ENCODE measurements at places on chromosomes 2 and 18. TPM values are rescaled to one million over a fixed set of nuclear protein-coding genes. Genes with fewer than 3 reads are reported as not detected.

The OSBPL6 gene
- polyA plus RNA-seq: 4.5 TPM

- DNase-seq: no peak
These were observed 41.3 kb downstream of the RHOB start for GRCh38 chr2:20488201-20488641.

DNA sequence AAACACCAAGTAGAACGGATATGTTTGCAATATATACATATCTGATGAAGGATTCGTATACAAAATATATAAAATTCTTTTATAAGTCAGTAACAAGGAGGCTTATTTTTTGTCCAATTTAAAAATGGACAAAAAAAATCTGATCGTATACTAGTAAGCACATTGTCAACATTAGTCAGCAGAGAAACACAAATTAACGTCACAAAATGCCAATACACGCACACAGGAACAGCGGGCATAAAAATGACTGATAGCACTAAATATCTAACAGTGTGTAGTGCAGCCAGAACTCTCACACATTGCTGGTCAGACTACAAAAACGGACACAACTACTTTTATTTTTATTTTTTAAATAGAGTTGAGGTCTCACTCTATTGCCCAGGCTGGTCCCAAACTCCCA is 69.5 kb downstream of the LAMA1 start:
- DNase-seq: no peak

DNA sequence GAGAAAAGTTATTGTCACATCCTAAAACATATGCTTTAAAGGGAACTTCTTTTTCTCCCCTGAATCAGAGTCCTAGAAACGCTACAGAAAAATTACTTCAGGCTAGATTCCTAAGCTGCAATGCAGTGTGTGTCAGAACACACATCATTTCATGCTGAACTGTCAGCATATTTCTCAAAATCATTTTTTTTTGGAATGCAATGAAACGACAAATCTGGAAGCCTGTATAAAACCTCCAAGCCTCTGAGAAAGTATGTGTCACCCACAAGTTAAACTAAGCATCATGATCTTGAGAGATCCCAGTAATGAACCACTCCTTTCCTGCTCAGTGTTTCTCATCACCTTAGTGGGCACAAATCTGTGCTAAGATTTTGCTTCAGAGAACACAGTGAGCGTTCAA is 276.2 kb downstream of the ZNF521 start:
- peak; percentile 8 for DNase-seq

The DSEL gene
- 40.0 TPM for polyA plus RNA-seq

GRCh38 chr2:98503481-98504105 is 58.9 kb downstream of the INPP4A start:
- no peak for DNase-seq

The LYG2 gene
- not detected for polyA plus RNA-seq

The PPP4R1 gene
- 101 TPM for polyA plus RNA-seq

The UGT1A10 gene
- polyA plus RNA-seq: not detected

The DSG3 gene
- polyA plus RNA-seq: not detected

The CYP27C1 gene
- polyA plus RNA-seq: not detected

The LHCGR gene
- polyA plus RNA-seq: 3.4 TPM

GRCh38 chr2:174844295-174844708 is 80.0 kb upstream of the CHRNA1 start:
- DNase-seq: no peak

DNA sequence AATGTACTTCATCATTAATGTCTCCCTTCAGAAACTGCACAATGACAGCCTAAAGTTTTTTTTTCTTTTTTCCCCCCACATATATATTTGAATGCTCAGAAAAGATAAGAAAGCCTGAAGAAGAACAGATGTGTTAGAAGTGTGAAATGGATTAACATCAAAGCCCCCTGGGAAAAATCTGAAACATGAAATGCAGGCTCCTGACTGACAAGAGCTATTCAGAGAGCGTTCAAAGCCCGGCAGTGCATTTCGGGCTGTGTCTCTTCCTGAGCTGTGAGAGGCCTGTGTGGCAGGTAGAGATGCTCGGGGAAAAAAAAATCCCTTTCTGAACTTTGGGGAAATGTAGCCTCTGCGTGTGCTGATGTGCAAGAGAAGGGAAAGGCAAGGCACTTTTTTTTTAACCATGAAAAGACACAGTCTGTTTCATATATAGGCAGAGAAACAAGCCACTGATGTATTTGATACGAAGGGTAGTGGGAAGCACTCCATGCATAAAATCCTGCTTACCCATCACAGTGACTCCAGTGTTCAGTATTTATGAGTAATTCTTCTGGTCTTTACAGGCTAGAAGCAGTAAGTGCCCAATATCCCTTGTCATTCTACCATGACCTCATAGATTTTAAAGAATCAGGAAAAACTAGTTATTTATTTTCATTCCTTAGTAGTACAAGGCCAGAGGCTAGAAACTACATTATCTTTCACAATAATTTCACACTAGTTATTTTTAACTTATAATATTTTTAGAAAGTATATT is 1574.2 kb upstream of the PIK3C3 start:
- DNase-seq: no peak

DNA sequence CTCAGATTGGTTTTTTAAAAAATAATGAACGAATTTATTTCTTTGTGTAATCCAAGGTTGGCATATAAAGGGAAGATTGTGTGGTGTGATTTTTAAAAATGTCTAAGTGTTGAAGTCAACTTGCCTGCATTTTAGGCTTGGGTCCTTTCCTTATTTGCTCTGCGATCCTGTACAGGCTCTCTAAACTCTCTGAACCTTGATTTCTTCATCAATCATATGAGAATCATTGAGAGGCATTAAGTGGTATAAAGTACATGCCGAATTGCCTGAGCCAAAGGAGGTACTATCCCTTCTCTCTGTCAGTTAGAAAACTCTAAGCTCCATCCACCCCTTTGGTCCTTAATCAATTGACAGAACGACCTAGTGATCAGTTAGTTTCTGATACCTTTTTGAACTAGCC is 440.4 kb upstream of the MEX3C start:
- no peak for DNase-seq

The LPIN2 gene
- polyA plus RNA-seq: 46.7 TPM

The LONRF2 gene
- polyA plus RNA-seq: 0.83 TPM

DNA sequence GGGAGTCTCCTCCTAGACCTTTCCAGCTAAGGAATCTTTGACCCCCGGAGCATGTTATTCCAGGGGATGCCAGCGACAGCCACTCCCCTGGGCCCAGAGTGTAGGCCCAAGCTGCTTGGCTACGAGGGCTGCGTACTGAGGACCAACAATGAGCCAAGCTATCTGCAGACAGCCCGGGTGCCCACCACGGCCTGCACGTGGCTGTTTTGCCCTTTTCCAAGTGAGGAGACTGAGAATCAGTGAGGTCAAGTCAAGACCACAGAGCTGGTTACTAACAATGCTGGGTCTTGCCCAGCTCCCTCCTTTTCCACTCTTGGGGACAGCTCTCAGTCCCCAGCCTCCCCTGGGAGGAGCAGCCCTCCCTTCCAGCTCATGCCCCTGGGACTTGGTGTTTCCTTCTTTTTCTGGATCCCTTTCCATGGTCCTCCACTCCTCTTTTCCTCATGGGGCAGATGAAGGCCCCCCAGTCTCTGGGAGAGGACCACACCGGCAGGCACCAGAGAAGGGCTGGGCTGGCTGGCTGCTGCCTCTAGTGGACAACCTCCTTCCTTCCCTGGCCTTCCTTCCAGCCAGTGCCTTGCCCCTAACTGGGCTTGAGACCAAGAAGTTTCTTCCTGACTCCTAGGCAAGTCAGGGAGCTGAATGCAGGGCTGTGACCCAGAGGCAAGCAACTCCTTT is 550 bp upstream of the MALL start:
- DNase-seq: no peak

DNA sequence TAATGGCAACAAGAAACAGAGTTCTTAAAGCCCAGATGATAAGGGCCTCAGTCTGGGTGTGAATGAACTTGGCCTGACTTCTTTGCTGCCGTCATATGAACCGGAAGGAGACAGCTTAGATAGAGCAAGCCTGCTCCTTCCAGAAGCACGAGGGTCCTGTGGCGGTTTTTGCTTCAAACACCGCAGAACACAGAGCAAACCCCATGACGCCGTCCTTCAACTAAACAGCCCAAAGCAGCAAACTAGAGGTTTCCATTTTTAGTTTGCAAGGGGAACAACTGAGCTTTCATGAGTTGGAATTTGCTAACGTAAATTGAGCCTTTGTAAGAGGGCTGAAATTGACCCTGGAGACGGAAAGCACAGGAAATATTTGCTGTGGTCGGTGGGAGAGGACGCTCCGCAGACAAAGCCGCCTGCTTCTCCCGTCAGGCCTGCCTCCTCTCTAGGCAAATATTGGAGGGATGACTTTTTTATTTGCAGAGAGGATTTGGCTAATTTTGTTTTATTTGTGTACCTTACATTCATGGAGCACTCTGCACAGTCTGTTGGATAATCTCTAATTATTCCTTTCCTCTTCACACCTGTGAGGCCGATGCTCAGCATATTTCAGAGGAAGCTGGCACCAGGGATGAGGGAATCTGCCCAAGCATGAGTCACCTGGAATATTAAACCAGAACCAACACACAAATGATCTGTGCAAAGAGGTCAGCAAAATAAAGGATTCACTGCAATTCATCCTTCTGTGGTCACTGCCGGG is 134.0 kb upstream of the NCK2 start:
- no peak for DNase-seq

- DNase-seq: no peak
These were observed 61.4 kb upstream of the KIF5C start for GRCh38 chr2:148813603-148814065.

The SH3BP4 gene
- polyA plus RNA-seq: 224 TPM

The RAX gene
- not detected for polyA plus RNA-seq

The ANKRD44 gene
- 12.1 TPM for polyA plus RNA-seq

GRCh38 chr2:84942964-84943421 is 28.0 kb upstream of the KCMF1 start:
- DNase-seq: no peak

GRCh38 chr2:151381266-151381665 is 23.9 kb downstream of the TNFAIP6 start:
- DNase-seq: no peak

GRCh38 chr18:49839012-49839411 is 25.7 kb upstream of the ACAA2 start:
- DNase-seq: no peak

DNA sequence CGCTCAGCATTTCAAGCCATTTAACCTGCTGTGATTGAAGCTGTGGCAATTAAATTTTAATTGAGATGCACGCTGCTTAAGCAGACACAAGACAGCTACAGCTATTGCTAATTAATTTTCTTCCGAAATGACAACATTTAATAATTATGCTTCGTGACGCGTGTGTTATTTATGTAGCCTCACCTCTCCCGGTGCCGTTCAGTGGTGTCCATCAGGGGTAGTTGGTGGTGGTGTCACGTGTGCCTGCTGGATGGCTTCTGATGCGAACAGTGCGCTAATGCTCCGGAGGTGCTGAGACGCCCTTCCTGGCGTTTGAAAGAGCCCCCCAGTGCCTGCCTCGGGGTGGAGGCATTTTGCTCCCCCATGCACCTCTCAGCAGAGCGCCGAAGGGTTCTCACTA is 39.5 kb downstream of the GLI2 start:
- DNase-seq: no peak

DNA sequence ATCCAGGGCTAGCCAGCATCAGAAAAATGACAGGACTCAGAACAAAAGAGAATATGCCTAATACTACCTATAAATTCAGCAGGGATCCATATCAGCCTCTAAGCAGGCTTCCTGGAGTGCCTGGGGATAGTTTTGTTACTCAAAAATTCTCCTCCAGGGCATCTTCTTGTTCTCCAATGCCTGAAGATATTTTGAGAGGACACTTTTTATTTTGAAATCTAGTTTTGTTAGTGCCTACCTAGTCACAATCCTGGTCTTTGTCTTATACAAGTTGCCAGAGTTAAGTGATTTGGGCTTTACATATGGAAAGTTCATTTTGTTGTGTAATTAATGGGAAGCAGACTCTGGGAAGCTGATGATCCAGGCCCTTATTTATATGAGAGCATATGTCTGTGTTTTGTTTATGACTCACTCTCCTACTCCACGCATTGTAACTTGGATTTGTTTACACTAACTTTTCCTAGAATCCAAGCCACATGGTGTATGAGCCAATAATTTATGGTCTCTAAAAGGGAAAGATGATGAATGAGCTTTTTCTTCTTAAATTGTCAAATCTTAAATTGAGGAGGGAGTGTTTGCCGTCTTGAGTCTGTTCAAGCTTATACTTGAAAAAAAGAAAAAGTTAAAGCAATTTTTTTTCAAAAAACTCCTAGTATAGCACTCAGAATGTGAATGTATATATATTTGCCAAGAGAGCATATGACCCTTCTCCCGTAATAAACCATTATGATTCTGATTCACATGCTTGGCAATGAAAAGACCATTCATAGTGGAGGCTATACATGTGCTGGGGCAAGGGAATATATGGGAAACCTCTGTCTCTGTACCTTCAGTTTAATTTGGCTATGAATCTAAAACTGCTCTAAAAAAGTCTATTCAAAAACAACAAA is 370.3 kb downstream of the SETBP1 start:
- peak; percentile 80 for DNase-seq

The ITGB6 gene
- not detected for polyA plus RNA-seq

DNA sequence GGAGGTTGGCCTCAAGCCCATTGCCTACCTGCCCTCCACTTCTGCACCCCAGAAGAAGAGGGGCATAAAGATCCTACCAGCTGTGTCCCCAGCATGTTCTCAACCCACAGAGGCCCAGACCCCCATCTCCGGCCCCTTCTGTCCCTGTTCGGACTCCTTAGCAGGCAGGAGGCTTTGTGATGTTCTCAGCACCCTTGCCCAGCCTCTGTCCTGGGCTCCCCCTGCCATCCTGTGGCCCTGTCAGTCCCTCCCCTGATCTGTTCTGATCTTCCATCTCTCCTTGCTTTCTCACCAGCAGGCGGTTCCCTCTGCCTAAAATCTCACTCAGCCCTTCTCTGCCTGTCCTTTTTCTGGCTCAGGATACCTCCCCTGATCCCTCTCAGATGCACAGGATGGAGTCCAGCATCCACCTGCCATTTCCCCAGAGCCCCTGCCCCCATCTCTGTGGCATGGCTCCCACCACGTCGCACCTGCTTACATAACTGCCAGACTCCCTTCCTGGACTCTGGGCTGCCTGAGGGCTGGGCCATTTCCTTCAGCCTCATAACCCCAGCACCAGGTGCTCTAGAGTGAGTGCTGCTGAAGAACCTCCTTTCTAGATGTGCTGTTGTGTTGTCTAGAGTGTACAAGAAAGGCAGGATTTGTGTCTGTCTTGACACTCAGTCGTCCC is 134.0 kb downstream of the CTIF start:
- no peak for DNase-seq

The ACMSD gene
- polyA plus RNA-seq: not detected

DNA sequence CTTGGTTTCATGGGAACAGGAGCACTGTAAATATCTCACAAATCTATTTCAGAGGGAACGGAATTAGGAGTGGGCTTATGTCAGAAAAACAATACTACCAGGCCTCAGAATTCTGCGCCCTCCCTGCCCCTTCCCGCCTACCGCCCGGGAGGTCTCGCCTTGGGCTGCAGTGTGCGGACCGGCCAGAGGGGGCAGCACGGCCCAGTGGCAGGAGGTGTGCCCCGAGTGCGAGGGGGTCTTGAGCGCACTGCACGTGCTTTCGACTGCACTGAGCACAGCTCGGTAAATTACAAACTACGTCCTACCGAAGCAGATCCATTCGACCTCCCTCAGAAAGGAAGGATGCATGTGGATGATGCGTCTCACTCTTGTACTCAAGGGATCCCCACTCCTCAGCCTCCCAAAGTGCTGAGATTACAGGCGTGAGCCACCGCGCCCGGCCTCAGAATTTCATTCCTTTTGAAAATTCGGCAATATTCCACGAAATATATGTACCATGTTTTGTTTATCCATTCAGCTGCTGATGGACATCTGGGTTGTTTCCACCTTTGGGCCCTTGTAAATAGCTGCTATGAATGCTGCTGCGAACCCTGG is 297.0 kb downstream of the BCL2 start:
- no peak for DNase-seq

The MROH2A gene
- polyA plus RNA-seq: not detected

Measured in AG04450 (cell line).